Motor neuron (in vitro differentiated cells): ENCODE measurements at places on chromosomes 11 and 22. TPM values are rescaled to one million over a fixed set of nuclear protein-coding genes. Genes with fewer than 3 reads are reported as not detected.

The PHLDB1 gene
- total RNA-seq = 37.5 and 44.4 TPM in 2 replicates

DNA sequence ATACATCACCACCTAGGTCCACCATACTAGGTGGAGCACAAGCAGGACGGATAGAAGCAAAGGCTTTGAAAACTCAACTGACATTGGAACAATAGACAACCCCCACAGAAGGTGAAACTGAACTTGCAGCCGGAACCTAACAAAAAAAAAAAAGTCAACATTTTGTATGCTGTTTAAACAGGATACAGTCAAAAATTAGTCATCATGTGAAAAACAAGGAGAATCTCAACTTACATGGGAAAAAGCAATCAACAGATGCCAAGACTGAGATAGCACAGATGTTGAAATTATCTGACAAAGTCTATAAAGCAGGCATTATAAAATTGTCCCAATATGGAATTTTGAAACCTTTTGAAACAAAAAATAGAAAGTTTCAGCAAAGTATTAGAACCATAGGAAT, 123.8 kb downstream of the RAB38 start:
- no peak for ATAC-seq

GRCh38 chr11:46534711-46535110, 59.1 kb downstream of the AMBRA1 start:
- no peak for ATAC-seq

- no peak for ATAC-seq
These were observed 116.9 kb downstream of the TRIM29 start for GRCh38 chr11:120020981-120021380.

DNA sequence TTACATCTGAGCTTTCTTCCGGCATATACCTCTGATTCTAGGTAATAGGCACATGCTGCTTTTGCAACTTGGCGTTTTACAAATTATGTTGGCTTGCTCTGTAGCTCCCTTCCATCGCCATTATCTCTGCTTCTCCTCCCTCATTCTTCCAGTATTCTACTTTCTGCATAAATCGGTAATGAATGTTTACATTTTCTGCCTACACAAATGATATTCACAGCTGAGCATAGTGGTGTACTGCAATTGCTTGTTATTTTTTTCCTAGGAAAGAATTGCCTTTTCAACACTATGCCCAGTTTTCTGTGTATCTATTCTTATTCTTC, 18.9 kb downstream of the MED15 start:
- no peak for ATAC-seq

The HEPN1 gene
- total RNA-seq = 0.58 TPM in 1 of 2 replicates, not detected in the other

- no peak for ATAC-seq
These were observed 15.8 kb upstream of the TCF20 start for GRCh38 chr22:42286205-42286604.

The ZNF195 gene
- total RNA-seq = 62.6 and 66.9 TPM in 2 replicates
